ENCODE measurements at places on chromosomes 7 and 10.

DNA sequence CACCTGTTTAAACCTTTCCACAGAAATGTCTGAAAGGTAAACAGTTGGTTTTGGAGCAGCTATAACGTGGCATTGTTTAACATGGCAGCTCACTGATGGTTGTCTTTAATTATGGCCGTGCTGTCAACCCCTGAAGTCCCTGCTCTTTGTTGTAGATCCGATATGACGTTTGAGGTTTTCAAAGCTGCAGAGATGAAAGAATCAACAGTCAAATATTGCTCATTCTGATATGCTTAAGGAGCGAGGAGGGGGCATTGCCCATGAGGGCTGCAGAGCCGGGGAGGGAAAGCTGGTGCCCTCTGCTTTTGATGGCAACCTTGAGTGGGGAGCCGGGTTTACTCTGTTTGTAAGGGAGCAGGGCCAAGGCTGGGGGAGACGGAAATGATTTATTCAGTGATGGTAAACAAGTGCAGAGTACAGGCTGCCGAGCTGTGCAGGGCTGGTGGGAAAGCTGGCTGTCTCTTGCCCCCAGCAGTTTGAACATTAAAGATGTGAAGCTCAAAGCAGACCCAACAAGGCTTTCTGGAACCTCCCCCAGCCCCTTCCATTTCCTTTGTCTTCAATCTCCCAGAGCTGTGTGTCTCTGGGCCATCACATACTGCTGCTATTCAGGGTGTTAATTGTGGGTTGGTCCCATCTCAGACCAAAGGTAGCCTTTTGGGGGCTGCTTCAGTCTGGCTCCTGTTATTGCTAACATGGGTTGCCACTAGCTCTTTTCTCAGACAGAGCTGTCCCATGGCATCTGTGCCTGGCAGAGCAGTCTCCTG is 345.5 kb downstream of the LRMDA start:
- peak; percentile 57 for DNase-seq

DNA sequence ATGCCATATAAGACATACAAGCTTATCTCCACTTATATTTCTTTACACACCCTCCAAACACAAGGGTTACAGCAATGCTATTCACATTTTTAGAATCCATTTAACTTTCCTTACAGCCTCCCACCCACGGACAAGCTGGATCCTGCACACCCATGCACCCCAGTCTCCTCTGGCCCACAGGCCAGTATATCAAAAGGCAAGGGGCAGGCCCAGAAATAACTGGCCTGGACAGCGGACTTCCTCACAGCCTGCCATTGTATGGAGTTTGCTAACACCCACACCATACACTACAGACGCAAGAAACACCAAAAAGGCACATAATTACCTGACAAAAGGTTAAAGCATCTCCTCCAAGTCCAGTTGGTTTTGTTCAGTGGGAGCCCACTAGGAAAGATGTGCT is 12.0 kb downstream of the HOXA4 start:
- DNase-seq = no peak

DNA sequence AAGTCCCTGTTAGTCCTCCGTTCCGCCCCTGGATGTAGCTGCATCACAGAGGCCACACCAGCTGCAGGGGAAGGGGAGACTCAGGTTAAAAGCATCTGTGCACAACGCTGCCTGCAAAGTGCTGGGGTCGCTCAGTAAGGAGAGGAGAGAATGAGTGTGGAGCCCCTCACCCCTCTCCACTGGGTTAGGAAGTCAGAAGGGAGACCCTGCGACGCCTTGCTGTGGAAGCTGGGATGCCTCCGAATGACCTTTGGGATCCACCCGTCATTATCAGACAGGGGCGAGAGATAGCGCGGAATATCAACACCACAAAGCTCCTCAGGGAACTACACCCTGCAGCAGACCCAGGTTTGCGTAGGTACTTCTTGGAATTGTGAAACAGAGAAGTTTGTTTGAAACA is 167.7 kb upstream of the SHH start:
- DNase-seq = no peak

- DNase-seq = no peak
Observed at GRCh38 chr7:5354460-5355232, 69.0 kb downstream of the TNRC18 start.

GRCh38 chr10:132535065-132535651 is 2.4 kb upstream of the INPP5A start:
- DNase-seq = no peak

DNA sequence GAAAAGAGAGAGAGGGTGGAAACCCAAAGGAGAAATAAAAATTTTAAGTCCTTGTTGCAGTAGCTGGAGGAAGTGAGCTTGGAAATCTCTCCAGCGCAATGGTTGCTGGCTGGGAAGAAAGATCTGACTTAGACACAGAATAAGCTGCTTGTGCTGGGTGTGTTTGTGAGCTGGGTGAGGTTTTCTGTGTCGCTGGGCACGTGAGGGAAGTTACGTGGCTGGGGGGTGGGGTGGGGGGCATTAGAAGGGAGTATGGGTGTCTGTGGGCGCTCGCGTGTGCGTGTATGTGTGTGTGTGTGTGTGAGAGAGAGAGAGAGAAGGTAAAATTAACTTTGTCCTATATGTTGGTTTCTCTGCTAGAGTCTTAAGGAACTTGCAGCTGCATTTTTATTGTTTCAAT is 11.6 kb downstream of the TCF7L2 start:
- no peak for DNase-seq

GRCh38 chr10:69892816-69893215 is 91.1 kb downstream of the COL13A1 start:
- no peak for DNase-seq

- DNase-seq = peak; percentile 22
Observed at GRCh38 chr7:96135241-96135640, 186.7 kb downstream of the SLC25A13 start.

DNA sequence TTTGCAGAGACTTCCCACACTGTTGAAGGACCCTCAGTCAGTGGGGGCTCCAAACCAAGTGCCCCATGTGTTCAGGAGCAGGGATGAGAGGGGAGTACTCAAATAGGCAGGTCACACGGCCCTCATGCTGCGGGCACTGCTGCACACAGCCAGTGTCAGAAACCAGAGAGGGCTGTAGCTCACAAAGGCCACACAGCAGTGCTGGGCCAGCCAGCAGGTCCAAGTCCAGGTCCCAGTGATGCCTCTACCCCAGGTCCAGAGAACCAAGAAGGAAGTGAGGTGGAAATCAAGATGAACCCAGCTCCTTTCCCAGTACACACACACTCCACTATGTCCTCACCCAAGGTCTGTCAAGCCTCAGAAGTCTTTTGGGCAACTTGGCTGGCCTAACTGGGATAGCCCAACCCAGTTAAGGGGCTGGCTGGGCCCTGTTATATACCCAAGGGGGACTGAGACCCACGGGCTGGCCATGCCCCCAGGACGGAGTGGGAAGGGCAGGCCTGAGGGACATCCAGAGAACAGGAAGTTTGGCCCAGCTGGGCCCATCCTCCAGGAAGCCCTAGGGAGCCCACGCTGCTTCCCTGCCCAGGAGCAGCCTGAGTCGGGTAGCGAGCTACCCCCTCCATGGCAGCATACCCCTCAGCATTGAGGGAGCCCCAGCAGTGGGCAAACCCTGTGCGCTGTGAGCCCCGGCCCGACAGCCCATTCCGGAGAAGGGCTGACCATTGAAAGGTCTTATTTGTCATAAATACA is 24.3 kb downstream of the GRID1 start:
- DNase-seq = no peak

DNA sequence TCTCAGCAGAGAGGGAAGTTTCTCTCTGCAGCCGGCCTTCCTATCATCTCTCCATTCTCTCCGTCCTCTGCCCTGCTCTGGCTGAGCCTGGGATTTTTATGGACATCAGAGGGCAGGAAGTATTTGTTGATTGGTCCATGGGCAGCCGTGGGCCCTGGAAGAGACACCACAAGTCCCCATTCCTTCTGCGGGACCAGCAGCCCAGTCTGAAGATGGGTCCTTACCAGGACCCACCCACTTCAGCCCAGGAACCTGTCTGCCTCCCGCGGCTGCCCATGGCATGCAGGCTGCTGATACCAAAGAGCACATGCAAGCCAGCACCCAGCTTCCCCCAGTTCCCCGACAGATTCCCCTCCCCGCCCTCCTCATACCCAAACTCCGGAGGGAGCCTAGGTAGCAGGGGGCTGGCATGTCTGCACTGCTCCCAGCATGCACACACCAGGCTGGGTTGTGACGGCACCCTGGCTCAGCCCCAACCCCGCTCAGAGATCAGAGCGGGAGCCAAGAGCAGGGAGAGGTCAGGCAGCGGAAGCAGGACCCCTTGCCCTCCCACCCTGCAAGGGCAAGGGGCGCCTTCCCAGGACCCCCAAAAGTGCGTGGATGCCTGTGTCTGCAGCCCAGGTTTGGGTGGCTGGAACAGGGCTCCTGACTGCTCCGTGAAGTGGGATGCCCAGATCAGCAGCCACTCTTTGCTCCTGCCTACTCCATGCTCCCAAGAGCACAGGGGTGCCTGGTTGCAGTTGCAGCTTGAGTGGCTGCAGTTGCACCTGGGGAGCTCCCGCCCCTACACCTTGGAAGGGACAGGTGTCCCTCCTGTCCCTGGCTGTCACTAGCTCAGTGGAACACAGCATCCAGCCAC is 538.6 kb upstream of the POT1 start:
- DNase-seq = no peak

DNA sequence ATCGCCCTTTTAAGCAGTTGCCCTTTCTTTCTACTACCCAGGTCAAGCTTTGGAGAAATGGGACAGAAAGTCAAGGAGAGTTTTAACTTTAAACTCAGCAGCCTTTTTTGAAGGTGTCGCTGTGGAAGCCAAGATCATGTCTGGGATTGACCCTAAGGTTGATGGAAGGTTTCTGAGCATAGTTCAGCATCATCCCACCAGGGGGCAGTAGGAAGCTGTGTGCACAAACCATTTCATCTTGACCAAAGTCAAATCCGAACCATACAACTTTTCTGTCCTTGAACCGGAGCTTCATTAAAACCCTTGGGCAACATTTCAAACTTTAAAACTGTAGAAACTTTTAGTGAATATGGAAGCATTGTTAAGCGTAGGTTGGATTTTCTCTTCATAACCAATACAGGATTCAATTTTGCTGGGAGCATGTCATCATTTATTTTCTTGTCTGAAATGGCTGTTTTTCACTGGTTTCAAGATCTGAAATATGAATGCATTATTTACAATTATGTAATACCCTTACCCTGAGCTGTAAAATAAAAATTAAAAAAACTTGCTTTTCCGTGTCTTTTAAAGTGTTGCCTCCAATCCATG is 214.4 kb upstream of the KIAA1217 start:
- peak; percentile 14 for DNase-seq

DNA sequence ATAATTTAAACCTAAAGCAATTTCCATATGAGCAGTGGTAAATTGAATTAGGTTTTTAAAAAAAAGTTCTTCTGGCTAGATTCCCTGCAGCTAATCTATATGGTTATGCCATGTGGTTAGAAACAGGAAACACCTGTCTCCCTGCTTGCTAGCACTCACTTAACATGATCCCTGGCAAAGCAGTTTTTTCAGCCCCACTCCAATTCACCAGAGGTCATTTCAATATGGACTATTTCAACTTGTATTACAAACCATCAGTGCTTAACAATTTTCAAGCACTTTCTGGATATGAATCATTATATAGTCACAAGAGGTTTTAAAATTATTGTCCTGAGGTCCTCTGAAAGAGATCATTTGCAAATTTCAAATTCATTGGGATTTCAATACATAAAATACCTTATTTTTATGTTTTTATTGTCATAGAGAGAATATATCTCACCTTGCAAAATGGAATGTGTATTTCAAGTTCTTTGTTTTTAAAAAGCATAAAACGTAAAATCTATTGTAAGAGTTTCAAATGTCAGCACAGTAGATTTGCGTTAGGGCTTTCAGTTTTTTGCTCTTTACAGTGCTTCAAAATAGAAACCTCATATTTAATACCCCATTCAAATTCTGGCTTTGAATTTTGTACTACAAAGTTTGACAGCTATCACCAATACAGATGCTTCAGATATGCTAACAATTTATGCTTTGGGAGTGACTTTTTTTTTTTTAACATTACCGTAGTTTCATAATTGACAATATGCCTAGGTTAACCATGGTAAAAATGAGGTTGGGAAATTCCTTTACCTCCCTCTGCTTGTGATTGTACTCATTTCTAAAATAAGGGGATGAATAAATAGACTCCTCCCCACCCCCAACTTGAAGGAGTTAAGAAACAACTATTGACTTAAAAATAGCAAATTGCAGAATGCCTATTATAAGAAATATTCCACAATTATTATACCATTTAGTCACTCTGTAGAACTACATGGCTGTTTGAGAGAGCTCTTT is 117.5 kb upstream of the HGF start:
- DNase-seq = no peak

DNA sequence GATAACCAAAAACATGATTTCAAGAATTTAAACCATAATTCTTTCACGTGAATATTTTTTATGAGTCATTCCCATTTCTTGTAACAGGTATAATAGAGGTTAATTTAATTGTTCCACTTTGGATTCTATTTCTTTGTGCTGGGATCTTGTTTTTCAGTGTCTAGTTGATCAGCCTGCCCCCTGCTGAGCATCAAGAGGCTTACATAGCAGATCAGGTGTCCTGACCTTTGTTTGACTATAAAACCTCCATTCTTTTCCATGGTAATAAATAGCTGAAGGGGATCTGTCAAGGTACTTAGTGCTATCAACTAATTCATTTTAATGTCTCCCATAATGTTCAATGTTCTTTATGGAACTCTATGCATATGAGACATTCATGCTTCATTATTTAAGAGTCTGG is 4.9 kb downstream of the COL17A1 start:
- peak; percentile 87 for DNase-seq

GRCh38 chr10:125003146-125003900 is 61.4 kb downstream of the ZRANB1 start:
- no peak for DNase-seq

DNA sequence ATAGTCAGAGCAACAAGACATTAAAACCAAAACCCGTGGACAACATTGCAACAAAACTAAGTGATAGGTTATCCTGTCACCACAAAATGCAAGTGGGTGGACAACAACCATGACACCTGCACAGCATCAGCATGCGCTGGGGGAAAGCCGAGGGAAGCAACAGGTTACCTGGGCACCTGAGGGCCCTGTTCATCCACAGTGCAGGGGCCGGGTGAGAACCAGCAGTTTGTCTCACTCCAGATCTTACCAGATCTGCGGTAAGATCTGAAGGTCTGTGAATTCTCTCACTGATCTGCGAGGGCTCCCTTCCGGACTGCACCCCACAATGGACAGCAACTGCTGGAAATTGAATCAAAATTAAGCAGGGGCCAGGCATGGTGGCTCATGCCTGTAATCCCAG is 30.5 kb upstream of the GRID1 start:
- DNase-seq = no peak

GRCh38 chr10:416091-416515 is 273.4 kb downstream of the DIP2C start:
- DNase-seq = no peak

DNA sequence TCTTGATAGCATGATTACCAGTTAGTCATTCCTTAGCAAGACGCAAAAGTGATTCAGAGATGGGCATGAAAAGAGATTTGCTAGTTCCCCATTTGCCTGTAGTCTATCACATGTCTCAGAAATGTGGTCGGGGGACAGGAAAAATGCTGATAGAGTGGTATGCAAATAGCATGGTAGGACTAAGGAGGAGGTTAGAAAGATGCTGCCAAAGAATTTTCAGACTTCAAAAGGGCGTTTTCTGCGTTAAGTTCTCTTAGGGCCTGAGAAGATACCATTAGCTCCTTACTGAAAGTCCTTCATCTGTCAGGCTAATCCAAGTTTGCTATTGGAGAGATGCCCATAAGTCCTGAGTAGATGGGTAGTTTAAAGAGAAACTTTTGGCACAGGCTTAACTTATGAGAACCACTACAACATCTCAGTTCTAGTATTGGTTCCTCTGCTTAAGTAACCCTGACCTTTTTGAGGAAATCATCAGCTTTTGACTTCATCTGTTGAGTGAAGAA is 2.7 kb downstream of the CALD1 start:
- no peak for DNase-seq
